ENCODE measurements at places on chromosomes 4 and X.

DNA sequence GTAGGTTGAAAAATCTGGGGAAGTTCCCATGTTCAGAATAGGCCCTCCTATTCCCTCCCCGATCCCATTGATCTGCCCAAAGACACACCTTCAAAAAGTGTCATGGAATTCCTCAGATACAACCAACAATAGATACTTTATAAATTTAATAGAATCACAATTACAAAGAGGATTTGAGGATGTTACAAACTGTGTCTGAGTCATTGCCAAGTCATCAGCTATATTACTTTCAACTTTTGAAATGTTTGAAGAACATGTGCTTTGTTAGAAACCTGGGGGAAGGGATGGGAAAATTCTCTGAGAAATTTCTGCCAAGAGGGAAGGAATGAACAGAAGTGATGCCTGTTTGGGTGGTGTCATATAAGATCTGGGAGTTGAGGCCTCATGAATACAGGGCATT lies 46.7 kb downstream of the KCNIP4 start:
- DNase-seq: no peak

GRCh38 chr4:109916027-109916409 lies 3.3 kb downstream of the EGF start:
- DNase-seq: no peak

DNA sequence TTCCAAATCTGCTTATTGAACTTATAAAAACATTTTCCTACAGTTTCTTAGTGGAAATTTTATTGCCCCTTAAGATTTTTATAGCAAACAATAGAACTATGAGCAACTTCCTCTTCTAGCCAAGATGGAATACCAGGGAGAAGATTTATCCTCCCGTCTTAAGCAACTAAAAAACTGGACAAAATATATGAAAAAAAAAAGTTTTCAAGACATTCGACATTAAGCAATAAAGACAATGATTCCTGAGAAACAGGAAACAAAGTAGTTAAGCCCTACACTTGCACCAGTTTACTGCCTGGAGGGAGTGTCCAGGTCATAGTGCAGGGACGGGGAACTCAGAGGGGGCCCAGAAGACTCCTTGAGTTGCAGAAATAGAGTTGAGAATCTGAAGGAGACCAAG lies 516.1 kb upstream of the DIPK2B start:
- no peak for DNase-seq

DNA sequence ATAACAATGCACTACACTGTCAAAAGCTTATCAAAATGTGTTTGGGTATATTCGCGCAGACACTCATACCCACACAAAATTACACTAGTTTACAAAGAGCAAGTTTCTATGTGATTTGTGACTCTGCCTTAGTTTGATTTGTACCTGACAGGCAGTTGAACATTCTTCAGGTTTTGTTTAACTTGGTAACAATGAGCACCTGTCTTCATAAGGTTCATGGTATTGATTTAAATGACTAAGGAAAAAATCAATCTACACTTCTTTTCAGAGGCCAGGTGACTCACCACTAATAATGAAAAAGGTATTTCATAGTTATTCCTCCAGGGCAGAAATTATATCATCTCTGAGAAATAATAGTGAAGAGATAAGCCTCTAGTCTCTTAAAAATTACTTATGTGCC lies 1114.6 kb upstream of the AGA start:
- no peak for DNase-seq

Measured in stimulated activated CD8-positive, alpha-beta memory T cell treated with anti-CD3 and anti-CD28 coated beads, Interleukin-2, amount 100 ng/mL, for 1 hour (primary cell).